ENCODE measurements at places on chromosomes 13 and 19.

DNA sequence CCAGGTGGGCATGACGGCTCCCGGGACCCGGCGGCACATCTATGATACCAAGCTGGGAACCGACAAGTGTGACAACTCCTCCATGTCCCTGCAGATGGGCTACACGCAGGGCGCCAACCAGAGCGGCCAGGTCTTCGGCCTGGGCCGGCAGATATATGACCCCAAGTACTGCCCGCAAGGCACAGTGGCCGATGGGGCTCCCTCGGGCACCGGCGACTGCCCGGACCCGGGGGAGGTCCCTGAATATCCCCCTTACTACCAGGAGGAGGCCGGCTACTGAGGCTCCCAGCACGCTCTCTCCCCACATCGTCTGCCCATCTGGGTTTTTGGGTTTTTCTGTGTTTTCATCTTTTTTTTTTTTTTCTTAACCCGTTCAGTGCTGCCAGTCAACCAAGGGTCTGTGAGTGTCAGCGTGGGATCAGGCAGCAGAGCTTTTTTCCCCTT lies 2.3 kb upstream of the ABCA7 start:
- DNase-seq: no peak

DNA sequence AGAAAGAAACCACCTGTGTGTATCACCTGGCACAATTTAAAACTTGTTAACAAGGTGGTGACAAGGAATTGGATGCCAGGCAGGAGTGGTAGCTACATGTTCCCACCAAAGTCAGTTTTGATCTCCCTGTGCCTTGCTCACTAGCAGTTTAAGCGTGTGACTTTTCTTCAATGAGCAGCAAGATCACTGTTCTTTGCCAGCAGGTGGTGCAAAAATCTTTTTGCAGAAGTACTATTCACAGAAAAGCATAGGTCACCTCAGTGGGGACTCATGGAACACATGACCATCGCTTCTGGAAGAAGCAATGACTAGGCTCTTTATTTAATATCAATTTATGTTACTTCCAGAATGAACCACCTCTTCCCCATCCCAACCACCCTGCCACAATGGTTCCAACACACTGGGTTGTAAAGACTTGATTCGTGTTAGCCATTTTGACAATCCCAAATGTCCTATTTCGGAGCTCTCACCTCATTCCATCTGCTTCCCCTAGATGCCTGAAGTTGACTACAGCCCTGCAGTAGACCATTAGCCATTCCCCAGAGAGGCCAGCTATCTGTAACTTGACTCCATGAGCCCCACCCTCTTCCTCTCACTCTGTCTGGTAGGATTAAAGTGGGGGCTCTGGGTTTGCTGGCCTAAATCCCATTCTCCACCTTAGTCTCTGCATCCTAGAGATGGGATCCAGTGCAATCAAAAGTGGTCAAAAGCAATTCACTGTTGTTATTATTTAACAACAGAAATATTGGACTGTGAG lies 59.1 kb upstream of the TNFRSF19 start:
- no peak for DNase-seq

DNA sequence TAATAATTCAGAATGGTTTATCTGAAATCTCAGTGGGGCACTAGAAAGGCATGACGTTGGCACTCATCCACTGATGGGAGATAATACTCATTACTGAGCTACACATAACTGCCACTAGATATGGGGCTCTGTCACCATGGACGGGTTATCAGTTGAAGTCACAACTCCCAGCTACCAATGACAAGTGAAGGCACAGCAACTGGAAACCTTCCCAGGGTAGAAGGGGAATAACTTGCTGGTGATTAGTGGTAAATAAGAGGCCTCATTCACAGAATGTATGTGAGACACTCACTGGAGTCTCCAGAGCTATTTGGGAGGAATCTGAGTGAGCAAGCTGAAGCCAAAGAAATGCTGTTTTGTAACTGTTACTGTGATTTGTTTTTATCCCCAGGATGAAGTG lies 249.6 kb downstream of the ENOX1 start:
- DNase-seq: no peak

GRCh38 chr19:41112728-41113290 lies 1.4 kb upstream of the CYP2F1 start:
- peak; percentile 13 for DNase-seq

DNA sequence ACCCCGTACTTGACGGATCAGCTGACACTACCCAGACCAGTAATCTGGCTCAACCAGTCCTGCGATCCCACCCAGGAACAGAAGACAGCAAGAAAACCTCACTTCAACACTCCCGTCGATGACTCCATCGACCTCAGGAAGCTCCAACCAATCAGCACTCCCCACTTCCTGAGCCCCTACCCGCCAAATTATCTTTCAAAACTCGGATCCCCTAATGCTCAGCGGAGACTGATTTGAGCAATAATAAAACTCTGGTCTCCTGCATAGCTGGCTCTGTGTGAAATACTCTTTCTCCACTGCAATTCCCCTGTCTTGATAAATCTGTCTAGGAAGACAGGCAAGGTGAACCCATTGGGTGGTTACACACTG lies 1.2 kb downstream of the LSM4 start:
- DNase-seq: no peak

GRCh38 chr19:39167461-39168257 lies 29.1 kb upstream of the NCCRP1 start:
- DNase-seq: no peak

DNA sequence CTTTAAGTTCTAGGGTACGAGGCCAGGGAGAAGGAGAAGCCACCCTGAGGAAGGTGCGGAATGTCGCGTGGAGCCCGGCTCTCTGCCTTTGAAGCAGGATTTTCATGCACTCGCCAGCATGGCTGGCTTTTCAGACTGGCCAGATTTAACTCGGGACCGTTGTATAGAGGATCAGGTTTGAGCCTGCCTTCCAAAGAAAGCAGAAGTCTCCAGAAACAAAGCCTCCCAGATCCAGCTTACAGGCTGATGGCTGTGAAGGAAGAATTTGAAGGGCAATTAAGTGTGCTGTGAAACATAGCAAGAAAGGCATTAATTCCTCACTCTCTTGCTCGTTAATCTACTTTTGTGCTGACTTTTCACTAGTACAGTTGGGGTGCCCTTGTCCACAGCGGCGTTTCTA lies 140.2 kb downstream of the SOX1 start:
- DNase-seq: no peak

- DNase-seq: no peak
Measured at GRCh38 chr13:39297664-39298171, 259.5 kb downstream of the NHLRC3 start.

DNA sequence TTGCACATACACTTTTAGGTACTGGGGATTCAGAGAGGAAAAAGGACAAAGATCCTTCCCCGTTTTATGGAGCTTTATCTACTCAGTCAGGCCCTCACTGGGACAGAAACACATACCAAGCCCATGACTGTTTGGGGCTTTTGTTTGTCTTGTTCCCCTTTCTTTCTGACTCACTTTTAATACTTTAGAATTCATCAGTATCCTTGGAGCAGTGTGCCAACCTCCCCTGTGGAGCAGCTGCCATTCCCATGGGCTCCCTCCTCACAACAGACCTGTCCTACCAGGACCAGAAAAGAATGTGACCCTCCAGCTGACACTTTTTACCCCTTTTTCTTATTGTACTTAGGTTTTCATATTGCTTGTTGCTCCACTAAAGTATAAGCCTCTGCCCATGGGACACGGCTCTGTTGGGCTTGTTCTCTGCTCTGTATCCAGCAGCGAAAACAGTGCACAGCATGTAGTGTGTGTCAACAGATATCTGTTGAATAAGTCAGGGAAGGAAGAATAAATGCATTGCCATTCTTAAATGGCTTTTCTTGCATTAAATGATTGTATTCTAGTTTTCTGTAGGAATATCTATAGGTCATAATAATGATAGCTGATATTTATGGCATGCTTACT lies 431.1 kb downstream of the EFNB2 start:
- no peak for DNase-seq

DNA sequence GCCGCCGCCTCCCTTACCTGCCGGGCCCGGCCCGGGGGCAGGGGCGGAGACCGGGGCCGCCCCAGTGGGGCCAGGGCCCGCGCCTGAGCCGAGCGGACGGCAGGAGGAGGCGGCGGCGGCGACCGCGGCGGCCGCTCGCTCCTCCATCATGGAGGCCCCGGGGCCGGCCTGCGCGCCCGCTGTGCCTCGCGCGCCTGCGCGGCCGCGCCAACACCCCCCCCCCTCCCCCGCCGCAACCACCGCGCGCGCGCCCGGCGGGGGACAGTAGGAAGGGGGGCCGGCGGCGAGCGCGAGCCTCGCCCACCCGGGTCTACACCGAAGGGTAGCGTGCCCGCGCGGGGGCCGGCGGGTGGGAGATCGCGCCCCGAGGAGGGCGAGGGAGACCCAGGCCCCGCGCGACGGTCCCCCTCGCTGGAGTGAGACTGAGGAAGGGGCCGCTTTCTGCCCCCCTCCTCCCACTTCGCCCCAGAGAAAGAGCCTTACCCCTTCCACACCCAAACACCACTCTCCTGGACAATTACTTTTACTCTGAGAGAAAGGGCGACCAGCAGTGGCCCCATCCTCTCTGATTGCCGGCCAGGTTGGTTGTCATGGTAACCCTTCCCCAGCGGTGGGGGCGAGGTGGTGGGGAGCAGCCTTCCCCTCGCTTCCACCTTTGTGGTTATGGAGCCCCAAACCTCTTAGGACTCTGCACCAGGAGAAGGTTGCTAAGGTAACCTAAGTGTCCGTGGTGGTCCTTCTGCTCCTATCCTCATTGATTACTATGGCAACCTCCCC lies at the start of gene STRN4:
STRN4 (minus strand) TSS at position 170 of the 777 bp plus-strand sequence; CDS start at position 150, 20 bp downstream.
- peak; percentile 80 for DNase-seq

DNA sequence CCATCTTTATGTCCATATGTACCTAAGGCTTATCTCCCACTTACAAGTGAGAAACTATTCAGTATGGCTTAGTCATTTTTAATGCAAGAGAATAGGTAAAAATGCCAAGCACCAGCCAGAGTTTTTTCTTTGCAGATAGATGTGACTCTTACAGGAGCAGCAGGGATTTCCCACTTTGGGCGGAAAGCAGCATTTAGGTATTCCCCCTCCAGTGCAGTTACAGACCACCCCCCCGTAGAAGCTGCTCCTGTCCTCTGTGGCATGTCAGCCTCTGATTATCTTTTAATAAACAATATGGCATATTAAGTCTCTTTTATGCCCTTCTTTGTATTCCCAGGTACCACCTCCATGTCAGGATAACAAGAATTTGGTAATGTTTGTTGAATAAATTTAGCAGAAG lies 24.7 kb upstream of the USPL1 start:
- DNase-seq: no peak

GRCh38 chr19:3054972-3055740 lies 7.1 kb downstream of the TLE5 start:
- no peak for DNase-seq

GRCh38 chr19:2171349-2172145 lies 7.8 kb downstream of the DOT1L start:
- DNase-seq: peak; percentile 89

DNA sequence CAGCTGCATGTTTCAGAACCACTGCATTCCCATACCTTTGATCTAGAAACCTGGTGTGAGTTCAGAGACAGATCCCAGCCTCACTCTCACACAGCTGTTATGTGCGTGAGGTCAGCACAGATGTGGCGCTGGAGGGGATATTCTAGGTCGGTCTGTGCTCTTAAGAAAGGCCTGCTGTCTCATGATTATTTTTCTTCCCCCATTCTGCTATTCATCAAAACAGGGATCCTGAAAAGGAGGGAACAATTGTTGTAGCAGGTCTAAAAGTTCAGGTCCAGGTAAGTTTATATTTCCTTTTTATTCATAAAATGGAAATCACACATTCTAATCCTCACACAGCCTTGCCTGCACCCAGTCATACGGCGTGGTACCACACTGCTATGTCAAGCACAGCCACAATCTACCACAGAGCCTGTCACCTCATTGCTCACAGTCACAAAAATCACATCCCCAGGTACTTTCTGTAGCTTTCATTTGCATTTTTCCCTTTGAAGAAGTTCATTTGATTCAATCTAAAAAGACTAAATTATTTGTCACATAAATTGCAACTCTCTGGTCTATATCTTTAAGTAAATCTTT lies 867 bp downstream of the ZNF546 start:
- no peak for DNase-seq

- no peak for DNase-seq
Measured at GRCh38 chr19:31639306-31639705, 290.1 kb upstream of the TSHZ3 start.

DNA sequence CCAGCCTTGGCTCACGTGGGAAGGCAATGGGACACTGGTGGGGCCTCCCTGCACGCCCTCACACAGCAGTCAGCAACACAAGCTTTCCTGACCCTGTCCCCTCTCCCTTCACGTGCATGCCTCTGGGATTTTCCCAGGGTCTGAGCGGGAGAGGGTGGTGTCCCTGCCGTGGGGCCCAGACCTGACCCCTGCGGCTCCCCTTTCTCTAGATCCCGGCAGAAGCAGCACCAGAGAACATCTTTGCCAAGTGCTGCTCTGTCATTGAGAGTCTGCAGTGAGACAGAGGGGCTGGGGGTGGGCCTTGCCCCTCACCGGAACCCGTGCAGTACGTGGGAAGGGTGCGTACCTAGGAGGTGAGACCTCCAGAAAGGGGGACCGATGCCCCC lies 12.6 kb downstream of the KHSRP start:
- DNase-seq: no peak

DNA sequence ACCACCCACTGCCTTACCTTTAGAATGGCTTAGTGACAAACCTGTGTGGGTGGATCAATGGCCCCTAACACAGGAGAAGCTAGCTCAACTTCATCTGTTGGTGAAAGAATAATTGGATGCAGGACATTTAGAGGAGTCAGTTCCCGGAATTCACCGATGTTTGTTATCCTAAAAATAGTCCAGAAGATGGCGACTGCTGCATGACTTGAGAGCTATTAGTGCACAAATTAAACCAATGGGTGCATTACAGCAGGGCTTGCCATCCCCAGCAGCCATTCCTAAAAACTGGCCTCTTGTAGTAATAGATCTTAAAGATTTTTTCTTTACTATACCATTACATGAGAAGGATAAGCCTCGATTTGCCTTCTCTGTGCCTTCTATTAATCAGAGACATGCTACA lies 46.8 kb upstream of the ZNF726 start:
- DNase-seq: no peak

GRCh38 chr19:1379961-1380489 lies 3.7 kb upstream of the NDUFS7 start:
- no peak for DNase-seq

DNA sequence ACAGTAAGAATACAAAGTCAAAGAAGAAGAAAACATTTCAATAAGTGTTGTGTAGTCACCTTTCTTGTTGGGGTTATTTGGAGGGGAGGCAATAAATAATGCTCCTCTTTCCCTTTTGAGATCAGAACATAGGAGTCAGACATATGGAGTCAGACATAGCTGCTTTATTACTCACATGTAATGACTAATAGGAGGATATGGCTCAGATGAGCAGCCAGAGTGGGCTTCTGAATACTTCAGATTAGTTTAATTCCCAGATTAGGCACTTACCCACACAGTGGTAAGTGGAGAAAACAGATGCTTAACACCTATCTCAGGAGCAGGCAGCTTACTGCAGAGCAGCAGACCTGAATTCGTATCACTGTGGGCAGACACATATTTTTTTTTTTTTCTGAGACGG lies 31.7 kb upstream of the C1QTNF9B start:
- DNase-seq: no peak

DNA sequence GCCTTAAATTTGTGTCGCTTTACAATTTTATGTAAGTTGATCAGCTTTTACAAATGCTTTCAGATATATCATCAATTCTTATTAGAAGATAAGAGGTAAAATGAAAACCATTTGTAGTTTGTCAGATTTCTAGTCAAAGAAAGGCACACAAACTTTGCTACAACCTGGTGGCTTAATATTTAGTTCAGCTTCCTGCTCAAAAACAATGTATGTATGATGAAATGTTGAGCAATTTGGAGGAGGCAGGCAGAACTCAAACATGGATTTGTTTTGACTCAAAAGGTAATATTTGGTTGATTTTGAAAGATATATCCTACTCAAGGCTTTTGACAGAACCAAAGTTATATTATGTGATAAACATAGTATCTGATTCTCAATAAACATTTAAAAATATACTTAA lies 24.2 kb downstream of the NEK5 start:
- no peak for DNase-seq

All from activated CD8-positive, alpha-beta memory T cell treated with anti-CD3 and anti-CD28 coated beads for 24 hours (primary cell).